ENCODE measurements at places on chromosomes 1 and 21.

DNA sequence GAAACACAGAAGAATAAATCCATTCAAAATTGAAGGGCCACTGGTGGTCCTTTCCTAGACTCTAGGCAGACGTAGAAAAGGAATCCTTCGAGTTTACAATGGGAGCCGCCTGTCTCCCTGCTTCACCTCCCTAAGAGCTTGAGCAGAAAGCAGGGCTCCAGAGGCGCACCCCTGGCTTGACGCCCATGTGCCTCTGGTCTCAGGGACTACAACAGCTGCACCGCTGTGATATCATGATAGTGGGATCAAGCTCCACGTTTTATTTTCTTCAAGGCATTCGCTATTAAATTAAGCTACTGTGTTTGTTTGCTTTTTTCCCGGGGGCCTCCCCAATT lies 403 bp upstream of the C1orf122 start:
- no peak for DNase-seq

GRCh38 chr1:96845464-96845863 lies 123.9 kb downstream of the PTBP2 start:
- peak; percentile 46 for DNase-seq

- DNase-seq: no peak
Measured at GRCh38 chr21:18819507-18819906, 415.9 kb upstream of the TMPRSS15 start.

DNA sequence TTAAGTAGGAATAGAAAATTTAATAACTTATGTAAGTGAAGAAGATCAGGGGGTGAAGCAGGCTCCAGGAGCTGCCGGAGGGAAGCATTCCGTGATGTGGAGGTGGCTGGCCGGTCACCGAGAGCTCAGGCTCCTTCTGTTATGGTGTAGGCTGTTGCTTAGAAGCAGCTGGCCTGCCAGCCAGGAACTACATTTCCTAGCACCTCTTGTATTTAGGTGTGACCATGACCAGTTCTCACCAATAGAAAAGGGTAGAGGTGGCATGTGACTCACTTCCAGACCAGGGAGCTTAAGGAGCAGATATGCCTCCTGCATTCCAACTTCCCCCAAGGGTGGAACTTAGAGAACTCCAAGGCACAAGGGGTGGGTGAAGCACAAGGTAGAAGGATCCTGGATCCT lies 120.7 kb downstream of the ACTL8 start:
- no peak for DNase-seq

- DNase-seq: no peak
Measured at GRCh38 chr1:153441238-153441755, 19.2 kb downstream of the S100A7 start.

- peak; percentile 91 for DNase-seq
Measured at GRCh38 chr1:206792939-206793607, 20.8 kb upstream of the IL10 start.

DNA sequence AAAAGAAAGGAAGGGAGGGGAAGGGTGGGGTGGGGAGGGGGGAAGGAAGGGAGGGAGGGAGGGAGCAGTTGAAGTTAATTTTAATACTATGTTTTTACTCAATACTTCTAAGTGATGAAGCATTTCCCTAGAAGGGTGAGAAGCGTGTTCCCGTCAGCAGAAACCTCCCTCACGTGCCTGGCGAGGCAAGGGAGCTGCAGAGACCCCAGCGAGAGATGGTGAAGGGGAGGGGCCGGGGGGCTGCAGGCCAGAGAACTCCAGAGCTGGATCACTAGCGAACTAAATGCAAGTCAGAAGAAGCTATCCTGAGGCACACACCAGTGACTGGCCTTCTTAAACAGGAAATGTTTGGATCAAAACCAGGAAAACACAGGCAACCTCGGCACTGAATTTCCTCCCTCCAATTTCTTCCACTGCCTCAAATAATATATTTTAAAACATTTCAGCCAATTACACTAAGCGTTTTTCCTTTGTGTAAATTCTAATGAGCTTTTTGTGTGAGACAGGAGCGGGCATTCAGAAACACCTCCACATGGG lies 18.0 kb downstream of the WDR4 start:
- no peak for DNase-seq

DNA sequence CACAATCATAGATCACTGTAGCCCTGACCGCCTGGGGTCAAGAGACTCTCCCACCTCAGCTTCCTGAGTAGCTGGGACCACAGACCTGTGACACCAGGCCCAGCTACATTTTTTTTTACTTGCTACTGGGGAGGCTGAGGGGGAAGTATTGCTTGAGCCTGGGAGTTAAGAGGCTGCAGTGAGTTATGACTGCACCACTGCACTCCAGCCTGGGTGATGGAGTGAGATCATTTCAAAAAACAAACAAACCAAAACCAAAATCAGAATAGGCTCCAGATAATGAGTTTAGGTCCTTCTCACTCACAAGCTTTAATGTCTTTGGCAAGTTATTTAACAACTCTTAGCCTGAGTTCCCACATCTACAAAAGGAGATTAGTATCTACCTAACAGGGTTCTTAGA lies 22.8 kb downstream of the WDR26 start:
- DNase-seq: no peak

- no peak for DNase-seq
Measured at GRCh38 chr1:55320891-55321290, 105.7 kb upstream of the USP24 start.

DNA sequence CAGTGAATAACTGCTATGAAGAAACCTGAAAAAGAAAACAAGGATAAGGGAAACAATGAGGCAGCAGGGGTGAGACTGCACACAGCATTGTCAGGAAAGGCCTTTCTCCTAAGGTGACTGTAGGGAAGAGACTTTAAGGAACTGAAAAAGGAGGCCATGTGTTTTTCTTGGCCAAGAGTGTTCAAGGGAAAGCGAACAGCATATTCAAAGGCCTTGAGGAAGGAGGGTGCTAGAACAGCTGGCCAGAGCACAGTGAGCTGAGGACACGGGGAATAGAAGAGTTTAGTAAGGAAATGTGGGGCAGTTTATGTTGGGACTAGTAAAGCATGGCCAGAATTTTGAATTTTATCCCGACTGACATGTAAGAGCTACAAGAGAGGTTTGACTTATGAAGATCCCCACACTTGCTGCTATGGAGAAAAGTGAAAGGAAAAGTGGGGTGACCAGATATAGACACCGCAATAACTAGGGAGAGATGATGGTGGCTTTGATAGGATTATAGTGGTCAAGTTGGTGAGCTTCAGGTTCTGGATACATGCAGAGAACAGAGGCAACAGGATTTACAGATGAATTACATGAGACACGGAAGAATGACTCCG lies 1.4 kb downstream of the RWDD2B start:
- DNase-seq: peak; percentile 40

GRCh38 chr1:61111084-61112004 lies 29.0 kb downstream of the NFIA start:
- no peak for DNase-seq

DNA sequence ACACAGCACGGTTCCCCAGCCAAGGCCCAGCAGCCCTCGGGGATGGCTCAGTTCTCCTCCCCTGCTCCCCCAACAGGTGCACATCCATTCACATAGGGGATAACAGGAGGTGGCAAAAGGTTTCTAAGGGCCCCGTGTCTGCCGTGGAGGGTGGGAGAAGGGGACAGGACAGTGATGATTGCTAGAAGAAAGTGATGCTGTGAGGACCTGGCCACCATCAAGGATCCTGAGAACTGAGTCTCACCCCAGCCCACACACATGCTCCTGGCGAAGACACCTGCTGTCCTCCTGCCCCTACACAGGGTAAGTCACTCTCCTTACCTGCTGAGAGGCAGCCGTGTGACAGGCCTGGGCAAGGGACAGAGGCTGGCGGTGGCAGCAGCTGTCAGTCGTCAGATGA lies 54.5 kb downstream of the GNG4 start:
- DNase-seq: no peak

GRCh38 chr1:208369045-208369444 lies 124.9 kb upstream of the PLXNA2 start:
- DNase-seq: peak; percentile 9

DNA sequence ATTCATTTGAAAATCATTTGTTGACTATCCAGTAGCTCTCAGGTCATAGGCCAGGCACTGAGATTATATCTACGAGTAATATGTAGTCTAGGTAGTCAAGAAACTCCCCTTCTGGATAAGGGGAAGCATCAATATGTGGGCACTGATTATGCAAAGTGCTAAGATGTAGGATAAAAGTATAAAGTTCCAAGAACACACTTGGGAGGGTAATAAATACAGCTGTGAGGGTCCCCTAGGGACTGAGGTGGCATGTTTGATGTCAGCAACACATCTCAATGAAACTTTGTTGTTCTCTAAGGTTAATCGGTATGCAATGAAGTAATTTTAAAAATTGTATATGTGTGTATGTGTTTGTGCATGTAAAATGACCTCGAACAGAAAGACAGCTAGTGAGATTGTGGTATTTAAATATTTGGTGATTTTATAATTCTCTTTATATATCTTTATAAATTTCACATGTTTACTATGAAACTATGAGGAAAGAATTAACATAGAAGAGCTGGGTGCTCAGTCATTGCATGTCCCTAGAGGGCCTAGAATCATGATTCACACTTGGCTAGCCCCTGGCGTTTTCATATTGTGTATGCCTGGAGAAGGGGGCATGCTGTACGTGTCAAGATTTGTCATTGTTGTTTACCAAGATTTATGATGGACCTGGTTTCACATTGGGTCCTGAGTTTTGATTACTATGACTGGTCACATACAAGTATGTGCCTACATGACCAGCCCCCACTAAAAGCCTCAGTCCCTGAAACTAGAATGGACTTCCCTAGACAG lies 140.1 kb upstream of the DUSP10 start:
- DNase-seq: no peak

- peak; percentile 96 for DNase-seq
Measured at GRCh38 chr1:47333922-47334764, 553 bp downstream of the CMPK1 start.
